Frontal cortex (tissue), 4 donors: ENCODE measurements at places on chromosomes 2 and 18.

DNA sequence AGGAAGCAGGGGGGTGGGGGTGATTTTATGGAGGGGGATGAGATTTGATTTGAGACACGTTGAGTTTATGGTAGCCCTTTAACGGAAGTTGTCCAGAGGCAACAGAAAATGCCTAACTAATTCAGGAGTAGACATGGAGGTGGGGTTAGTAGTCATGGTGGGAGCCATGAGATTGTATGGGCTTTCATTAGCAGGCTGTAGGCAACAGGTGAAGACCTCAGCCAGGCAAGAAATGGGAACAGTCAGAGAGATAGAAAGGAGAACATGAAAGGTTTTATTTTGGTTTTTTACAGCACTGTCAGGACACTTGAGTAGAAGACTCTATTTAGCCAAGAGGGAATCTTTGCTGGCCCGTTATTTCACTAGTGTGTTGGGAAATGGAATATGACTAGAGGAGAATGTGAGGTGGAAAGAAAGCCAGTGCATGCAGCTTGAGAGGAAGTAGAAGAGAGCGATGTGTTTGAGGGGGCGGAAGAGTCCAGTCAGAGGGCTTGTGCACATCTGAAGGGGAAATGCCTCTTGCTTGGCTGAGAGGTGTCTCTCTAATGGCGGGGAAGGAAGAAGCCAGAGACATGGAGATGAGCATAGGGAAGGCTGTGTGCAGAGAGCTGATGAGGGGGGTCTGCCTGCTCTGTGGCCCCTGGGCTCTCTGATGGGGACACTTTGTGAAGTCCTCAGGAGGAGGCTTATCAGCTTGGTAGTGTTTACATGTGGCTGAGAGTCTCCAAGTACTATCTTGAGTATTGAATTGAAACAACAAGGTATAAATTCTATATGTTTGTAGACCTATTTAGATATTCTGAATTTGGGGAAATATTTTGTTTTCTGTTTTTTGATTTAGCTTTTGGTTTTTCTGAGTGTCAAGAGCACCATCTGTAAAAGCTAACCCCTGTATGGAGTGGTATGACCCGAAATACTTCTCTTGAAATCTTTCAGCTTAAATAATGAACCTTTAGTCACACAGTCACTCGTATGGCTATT is 66.9 kb upstream of the ITM2C start:
- no peak for DNase-seq

GRCh38 chr2:240245184-240245583 is 104.7 kb upstream of the OTOS start:
- no peak for DNase-seq

DNA sequence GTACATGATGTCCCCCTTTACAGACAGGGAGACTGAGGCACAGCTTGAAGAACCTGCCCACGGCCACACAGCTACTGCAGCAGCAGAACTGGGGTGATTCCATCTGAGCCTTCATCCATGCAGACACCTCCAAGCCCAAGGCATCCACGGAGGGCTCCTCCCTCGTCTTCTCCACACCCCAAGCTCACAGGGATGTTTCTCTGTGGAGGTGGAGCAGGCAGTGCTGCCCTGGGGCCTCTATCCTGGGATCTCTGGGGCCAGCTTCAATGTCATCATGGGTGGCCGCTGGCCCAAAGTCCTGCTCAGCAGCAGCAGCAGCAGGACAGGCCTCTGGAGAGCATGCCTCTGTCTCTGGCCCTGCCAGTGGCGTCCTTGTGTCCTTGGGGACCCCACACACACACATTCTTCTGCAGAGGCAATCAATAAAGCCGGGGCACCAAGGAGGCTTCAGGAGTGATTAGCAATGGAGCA is 31.2 kb downstream of the ADI1 start:
- no peak for DNase-seq

DNA sequence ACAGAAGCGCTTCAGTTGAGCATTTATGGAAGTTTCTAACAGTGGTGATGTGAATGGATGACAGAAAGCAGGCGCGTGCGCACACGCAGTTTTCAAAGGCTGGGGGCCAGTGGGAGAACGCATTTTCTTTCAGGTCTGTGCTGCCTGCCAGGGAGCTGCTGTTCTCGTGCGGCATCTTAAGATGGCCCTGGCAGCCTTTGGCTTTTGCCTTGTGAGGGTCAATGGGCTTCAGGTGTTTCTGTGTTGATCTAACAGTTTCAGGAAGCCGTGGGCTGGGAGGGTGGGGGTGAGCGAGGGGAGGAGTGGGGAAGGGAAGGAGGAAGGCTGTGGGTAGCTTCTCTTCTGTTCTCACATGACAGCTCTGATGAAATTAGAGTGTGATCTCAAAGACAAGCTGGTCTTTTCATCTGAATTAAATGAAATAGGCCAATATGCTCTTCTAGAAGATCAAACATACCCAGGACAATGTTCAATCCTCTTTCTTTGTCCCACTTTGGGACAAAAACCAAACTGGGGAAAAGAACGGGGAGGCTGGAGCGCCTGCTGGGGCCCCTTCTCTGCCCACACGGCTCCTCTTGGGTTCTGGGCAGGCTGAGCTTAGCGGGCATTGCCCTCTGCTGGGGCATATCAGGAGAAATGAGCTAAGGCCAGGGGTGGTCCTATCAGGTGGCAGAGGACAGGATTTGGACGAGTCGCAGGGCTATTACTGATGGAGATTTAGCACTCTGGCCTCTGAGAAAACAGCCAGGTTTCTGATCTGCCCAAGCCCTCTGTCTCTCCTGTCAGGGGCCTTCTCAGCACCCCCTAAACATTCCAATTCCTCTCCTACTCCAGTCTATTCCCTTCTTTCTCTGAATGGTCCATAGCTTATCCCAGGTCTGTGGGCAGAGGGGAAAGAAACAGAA is 126.2 kb upstream of the LGALSL start:
- DNase-seq: peak; percentile 49

GRCh38 chr2:36359067-36359466 is 3.5 kb downstream of the CRIM1 start:
- DNase-seq: no peak
